NCI-H2081 treated with DMSO at 0.1 percent for 48 hours (cell line): ENCODE measurements at places on chromosomes 11 and 22.

GRCh38 chr11:18633256-18634139, 644 bp downstream of the SPTY2D1 start:
- no peak for DNase-seq

GRCh38 chr22:36349726-36350125, 38.0 kb downstream of the MYH9 start:
- DNase-seq, result no peak

DNA sequence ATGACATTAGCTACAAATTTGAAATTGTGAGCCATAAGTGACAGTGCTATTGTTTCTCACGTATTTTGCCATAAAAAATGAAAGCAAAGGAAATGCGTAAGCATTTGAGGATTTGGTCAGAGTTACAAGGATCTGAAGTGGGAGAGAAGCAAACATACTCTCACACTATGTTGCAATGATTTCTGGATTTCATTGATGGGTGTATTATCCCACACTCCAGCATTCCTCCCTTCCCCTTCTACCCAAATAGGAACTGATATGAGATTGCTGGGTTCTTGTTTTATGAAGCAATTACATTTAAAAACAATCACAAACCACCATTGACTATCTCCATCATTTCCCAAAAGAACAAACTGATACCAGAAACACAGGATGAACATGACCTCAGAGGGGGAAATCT, 314.0 kb upstream of the CTSC start:
- DNase-seq, result no peak

- no peak for DNase-seq
Observed at GRCh38 chr22:27476318-27476717, 325.2 kb downstream of the MN1 start.

GRCh38 chr11:10931761-10932670, 74.2 kb upstream of the ZBED5 start:
- DNase-seq, result no peak

DNA sequence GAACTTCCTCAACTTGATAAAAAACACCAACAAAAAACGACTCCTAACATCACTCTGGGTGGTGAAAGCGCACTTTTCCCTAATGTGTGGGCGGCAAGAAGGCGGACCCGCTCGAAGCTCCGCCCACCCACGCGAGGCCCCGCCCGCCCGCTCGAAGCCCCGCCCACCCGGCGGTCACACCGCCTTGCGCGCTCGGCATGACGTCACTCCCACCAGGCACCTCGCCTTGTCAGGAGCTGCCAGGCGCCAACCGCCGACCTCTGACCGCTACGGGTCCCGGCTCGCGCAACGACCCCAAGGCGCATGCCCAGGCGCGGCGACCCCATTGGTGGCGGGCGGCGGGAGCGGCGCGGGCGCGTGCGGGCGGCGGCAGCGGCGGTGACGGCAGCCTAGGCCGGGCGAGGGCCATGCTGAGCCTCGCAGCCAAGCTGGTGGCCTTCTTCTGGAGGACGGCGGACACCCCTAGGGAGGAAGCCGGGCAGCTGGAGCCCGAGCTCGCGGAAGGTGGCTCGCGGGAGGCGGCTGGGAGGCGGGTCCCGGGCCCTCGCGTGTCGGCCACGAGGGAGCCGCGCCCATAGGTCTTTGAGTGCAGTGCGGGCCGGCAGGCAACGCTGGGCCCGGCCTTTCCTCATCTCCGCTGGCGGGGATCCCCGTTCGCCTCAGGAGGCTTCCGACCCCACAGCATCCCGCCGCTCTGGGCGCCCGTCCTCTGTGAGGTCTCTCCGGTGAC, at the start of gene MOV10L1:
Gene MOV10L1, plus strand, starts transcription at position 325 of the 730 bp plus-strand sequence. Its CDS starts 83 bp downstream, at position 408.
- no peak for DNase-seq

GRCh38 chr11:70628855-70629844, 230.8 kb downstream of the CTTN start:
- DNase-seq, result no peak

DNA sequence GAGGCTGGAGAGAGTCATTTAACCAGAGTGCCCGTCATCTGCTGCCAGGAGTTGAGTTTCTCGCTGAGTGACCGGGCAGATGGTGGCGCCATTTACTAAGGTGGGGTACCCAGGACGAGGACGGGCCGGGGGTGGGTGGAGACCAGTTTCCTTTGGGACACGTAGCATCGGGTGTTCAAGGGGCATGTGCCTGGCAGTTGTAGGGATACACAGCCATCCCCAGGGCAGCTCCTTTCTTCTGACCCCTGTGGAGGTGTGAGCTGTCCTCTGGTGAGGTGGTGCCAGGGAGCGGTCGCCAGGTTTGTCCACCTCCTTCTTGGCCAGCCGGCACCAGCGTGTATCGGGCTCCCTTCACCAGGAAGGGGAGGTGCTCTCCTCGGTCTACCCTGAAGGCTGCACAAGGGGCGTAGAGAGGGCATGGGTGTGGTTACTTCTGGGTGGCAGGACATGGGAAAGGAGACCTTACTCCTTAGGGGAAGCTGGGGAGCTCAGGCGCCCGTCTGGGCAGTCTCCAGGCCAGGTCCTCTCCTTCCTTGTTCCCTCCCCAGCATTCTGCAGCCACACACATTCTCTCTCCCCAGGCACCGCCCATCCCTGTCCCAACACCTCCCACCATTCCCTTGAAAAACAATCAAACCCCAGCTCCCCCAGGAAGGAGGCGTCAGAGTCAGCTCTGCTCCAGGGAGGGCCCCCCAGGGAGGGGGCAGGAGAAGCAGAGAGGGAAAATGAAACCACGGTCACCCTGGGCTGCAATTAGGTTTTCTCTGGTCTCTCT, 10.3 kb upstream of the MB start:
- peak; percentile 12 for DNase-seq

DNA sequence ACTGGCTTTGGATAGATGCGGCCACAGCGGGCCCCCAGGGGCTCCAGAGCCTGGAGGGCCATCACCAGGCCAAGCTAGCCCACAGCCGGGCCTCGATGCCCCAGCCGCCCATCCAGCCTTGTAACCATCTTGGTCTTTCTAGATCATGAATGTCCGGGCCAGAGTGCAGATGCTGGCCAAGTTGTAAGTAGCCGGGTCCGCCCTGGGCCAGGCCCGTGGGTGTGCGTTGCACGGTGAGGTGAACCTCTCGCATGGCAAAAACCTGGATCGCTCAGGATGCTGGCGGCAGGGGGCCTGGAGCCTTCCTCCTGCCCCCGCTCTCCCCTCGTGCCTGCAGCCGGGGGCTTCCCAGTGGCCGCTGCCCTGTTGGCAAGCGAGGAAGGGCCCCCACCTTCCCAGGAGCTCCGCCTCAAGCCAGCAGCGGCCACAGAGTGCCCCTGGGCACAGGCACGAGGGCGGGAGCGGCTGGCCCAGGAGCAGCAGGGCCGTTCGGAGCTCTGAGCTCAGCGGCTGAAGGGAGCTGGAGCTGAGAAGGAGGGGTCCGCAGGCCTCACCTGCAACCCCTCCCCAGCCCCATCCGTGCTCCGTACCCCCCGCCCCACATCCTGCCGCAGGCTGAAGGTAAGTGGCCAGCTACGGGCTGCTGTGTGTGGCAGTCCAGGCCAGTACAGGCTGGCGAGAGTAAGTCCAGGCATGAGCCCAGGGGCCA, 10.9 kb upstream of the MRPL23 start:
- DNase-seq, result no peak

DNA sequence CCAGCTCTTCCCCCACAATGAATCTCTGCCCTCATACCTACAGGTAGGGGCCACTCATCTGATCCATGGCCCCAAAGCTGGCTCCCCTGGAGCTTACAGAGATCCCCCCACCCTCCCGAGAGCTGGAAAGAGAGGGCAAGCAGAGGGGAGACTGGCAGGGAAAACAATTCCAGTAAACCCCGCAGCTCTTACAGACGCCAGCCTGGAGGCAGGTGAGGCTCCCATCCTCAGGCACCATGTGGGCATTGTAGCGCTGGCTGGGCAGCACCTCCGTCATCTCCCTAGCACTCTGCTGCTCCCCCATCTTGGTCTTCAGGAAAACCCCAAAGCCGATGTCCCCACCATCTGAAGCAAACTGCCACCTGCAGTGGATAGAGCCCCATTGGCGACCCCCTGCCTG, 14.1 kb downstream of the SEC14L4 start:
- no peak for DNase-seq

- DNase-seq, result no peak
Observed at GRCh38 chr11:7376386-7376785, 108.9 kb upstream of the OLFML1 start.

DNA sequence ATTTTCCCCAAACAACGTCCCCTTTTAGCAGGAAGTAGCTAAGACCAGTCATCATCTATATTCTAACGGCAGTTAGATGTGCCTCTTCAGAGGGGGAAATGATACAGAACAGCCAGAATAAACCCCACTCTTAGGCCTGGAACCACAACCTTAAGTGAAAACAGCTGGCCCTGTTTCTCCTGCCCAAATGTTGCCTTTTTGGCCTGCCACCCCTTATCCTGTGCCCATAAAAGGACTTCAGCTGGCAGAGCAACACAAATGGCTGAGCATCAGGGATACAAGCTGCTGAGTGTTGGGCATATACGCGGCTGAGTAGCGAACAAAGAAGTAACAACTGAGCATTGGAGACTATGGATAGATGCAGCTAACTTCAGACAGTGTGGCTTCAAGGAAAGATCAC, 1491.4 kb downstream of the LRRC4C start:
- no peak for DNase-seq

DNA sequence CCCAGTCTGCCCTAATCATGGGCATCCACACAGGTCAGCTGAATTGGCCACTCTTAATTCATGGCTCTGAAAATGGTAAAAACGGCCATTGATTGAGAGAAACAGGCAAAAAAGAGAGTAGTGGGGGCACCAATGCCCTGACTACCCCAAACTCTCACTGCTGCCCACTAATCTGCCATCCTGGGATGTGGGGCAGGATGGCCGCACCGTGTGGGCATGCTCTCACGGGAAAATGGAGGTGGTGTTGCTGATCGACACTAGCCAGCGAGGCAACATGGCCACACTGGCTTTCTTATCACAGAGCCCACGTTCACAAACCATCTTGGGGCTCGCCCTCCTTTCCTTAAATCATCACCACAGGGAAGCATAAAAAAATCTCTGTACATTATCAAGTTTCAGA, 11.2 kb upstream of the TUB start:
- no peak for DNase-seq

GRCh38 chr11:126751242-126751641, 249.3 kb downstream of the KIRREL3 start:
- no peak for DNase-seq

GRCh38 chr11:92751594-92751993, 217.9 kb upstream of the MTNR1B start:
- no peak for DNase-seq

GRCh38 chr11:124493016-124493655, 47.6 kb upstream of the OR8B8 start:
- no peak for DNase-seq

GRCh38 chr11:45512471-45513148, 152.8 kb downstream of the CHST1 start:
- DNase-seq, result no peak

GRCh38 chr11:119651802-119652584, 77.0 kb downstream of the NECTIN1 start:
- no peak for DNase-seq

DNA sequence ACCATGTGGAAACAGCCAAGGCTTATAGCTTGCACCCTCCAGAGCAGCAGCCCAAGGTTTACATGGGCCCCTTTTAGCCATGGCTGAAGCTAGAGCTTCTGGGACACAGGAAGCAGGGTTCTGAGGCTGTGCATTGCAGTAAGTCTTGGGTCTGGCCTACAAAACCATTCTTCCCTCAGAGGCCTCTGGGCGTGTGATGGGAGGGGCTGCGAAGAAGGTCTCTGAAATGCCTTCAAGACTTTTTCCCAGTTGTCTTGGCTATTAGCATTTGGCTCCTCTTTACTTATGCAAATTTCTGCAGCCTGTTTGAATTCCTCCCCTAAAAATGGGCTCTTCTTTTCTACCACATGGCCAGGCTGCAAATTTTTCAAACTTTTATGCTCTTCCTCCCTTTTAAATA, 109.5 kb downstream of the BBOX1 start:
- no peak for DNase-seq

- DNase-seq, result no peak
Observed at GRCh38 chr11:102438311-102439062, 14.1 kb downstream of the TMEM123 start.

- DNase-seq, result no peak
Observed at GRCh38 chr11:48099916-48100446, 116.6 kb upstream of the OR4B1 start.

- no peak for DNase-seq
Observed at GRCh38 chr11:7576726-7577290, 63.0 kb downstream of the PPFIBP2 start.

DNA sequence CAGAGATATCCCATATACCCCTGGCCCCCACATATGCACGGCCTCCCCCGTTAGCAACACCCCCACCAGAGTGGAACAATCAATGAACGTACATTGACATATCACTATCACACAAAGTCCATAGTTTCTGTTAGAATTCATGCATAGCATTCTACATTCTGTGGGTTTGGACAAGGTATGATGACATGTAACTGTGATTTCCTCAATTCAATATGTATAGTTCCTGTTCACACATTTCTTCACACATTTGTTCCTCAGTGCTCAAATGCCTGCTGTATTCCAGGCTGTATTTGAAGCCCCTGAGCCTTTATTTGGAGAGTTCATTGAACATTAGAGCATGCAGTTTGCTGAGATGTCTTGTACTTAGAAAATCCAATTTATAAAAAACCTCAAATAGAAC, 69.9 kb downstream of the PTPRJ start:
- no peak for DNase-seq

- no peak for DNase-seq
Observed at GRCh38 chr11:104618954-104619353, 279.3 kb downstream of the CASP12 start.

- DNase-seq, result no peak
Observed at GRCh38 chr22:50285568-50286229, 15.5 kb upstream of the MAPK11 start.

DNA sequence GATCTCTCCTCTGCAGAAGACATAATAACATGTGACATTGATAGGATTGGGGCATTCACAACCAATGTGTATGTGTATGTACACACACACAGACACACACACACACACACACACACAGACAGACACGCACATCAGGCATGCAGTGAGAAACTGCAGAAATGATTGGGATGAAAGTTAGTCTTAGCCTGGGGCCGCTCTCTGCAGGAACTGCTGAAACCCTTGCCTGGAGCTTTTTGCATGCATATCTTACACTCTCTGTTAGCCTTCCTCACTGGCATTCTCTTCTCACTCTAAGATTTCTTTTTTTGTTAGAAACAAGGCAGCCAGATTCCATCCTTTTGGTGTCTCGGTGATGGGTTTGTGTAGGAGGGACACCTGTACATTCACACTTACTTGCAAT, 337.9 kb downstream of the NELL1 start:
- no peak for DNase-seq
